Fibroblast of lung (primary cell): ENCODE measurements at places on chromosomes 1 and 21.

- H3K4me1 ChIP-seq: peaks cover 18% of the 10 kb centered on the region
- no peaks in the 10 kb centered on the region for H3K27me3 ChIP-seq
- H3K36me3 ChIP-seq: no peaks in the 10 kb centered on the region
- H3K4me3 ChIP-seq: peak overlapping the region; percentile 24
Observed at GRCh38 chr1:153790966-153791647, 15.9 kb downstream of the SLC27A3 start.

- H3K36me3 ChIP-seq: no peaks in the 10 kb centered on the region
- H3K27ac ChIP-seq: no peak overlapping the region
- peaks cover 69% of the 10 kb centered on the region for H3K27me3 ChIP-seq
- peaks cover 9% of the 10 kb centered on the region for H3K4me1 ChIP-seq
- DNase-seq: no peak
Observed at GRCh38 chr1:119005724-119006405, 17.7 kb upstream of the TBX15 start.

- no peaks in the 10 kb centered on the region for H3K36me3 ChIP-seq
- no peaks in the 10 kb centered on the region for H3K27me3 ChIP-seq
- H3K27ac ChIP-seq: no peak overlapping the region
- no peaks in the 10 kb centered on the region for H3K4me1 ChIP-seq
Observed at GRCh38 chr1:92791487-92792066, 6.7 kb upstream of the EVI5 start.

- H3K27ac ChIP-seq: no peak overlapping the region
- H3K4me1 ChIP-seq: peaks cover 3% of the 10 kb centered on the region
- H3K27me3 ChIP-seq: no peaks in the 10 kb centered on the region
- no peak for DNase-seq
- no peaks in the 10 kb centered on the region for H3K36me3 ChIP-seq
Observed at GRCh38 chr1:213124590-213124989, 73.5 kb downstream of the RPS6KC1 start.

GRCh38 chr1:25631750-25632485, 15.3 kb downstream of the MAN1C1 start:
- no peak for DNase-seq
- no peaks in the 10 kb centered on the region for H3K27me3 ChIP-seq
- no peak overlapping the region for H3K27ac ChIP-seq
- no peak overlapping the region for H3K4me3 ChIP-seq
- H3K4me1 ChIP-seq: no peaks in the 10 kb centered on the region

GRCh38 chr1:7922301-7922700, 18.3 kb downstream of the TNFRSF9 start:
- H3K4me3 ChIP-seq: no peak overlapping the region
- no peaks in the 10 kb centered on the region for H3K27me3 ChIP-seq
- no peak overlapping the region for H3K27ac ChIP-seq
- H3K4me1 ChIP-seq: no peaks in the 10 kb centered on the region
- H3K36me3 ChIP-seq: no peaks in the 10 kb centered on the region

GRCh38 chr1:156612666-156613065, 6.5 kb upstream of the HAPLN2 start:
- no peak overlapping the region for H3K27ac ChIP-seq
- no peaks in the 10 kb centered on the region for H3K36me3 ChIP-seq
- no peak overlapping the region for H3K4me3 ChIP-seq
- H3K4me1 ChIP-seq: no peaks in the 10 kb centered on the region
- no peak for DNase-seq
- peaks cover 13% of the 10 kb centered on the region for H3K27me3 ChIP-seq

- H3K27me3 ChIP-seq: no peaks in the 10 kb centered on the region
- peak; percentile 65 for DNase-seq
- H3K36me3 ChIP-seq: no peaks in the 10 kb centered on the region
Observed at GRCh38 chr1:147389532-147390184, 147.2 kb downstream of the CHD1L start.

DNA sequence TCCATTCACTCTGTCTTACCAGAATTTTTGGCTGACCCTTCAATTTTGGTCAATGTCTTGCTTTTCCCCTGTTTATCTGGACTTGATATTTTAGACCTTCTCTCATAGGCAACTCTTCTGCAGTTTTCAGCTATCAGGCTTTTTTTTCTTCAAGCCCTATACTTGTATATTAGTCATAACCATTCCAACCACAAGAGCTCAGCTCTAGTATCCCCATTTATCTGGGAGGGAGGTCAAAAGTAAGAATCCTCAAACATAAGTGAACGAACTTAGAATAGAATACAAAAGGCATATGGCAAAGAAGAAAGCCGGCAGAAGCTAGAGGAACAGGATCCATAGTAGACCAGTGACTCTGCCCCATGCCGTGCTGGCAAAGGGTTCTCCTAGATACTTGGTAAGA, 45.9 kb upstream of the TNFSF4 start:
- H3K27ac ChIP-seq: no peak overlapping the region
- DNase-seq: peak; percentile 54
- no peaks in the 10 kb centered on the region for H3K27me3 ChIP-seq
- no peaks in the 10 kb centered on the region for H3K36me3 ChIP-seq
- H3K4me3 ChIP-seq: no peak overlapping the region
- H3K4me1 ChIP-seq: no peaks in the 10 kb centered on the region

DNA sequence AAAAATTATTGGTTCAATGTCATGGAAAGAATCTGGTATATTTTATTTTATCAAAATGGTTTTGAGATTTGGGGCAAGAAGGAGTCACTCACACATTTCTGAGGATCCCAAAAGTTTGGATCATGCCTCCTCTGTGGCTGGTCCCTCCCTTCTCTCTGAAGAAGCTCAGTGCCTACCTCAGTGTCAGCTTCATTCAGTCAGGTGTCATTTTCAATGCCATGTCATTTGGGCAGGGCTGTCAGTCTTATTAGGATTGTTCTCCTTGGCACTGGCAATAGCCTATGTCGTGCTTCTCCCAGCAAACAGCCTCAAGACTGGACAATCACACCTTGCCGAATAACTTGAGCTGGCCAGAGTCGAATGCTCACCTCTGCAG, 264.5 kb upstream of the CAMK1G start:
- no peaks in the 10 kb centered on the region for H3K36me3 ChIP-seq
- DNase-seq: no peak
- H3K4me1 ChIP-seq: no peaks in the 10 kb centered on the region
- no peak overlapping the region for H3K4me3 ChIP-seq

GRCh38 chr1:192252776-192253175, 64.0 kb upstream of the RGS21 start:
- H3K4me1 ChIP-seq: no peaks in the 10 kb centered on the region
- no peaks in the 10 kb centered on the region for H3K36me3 ChIP-seq
- H3K4me3 ChIP-seq: no peak overlapping the region
- H3K27ac ChIP-seq: no peak overlapping the region
- peak; percentile 8 for DNase-seq

GRCh38 chr1:3163356-3163755, 94.4 kb downstream of the PRDM16 start:
- H3K27me3 ChIP-seq: no peaks in the 10 kb centered on the region
- DNase-seq: no peak
- no peak overlapping the region for H3K4me3 ChIP-seq
- no peaks in the 10 kb centered on the region for H3K36me3 ChIP-seq
- H3K27ac ChIP-seq: no peak overlapping the region

- DNase-seq: peak; percentile 2
- no peaks in the 10 kb centered on the region for H3K27me3 ChIP-seq
- H3K36me3 ChIP-seq: no peaks in the 10 kb centered on the region
Observed at GRCh38 chr1:60428127-60428526, 354.6 kb upstream of the C1orf87 start.

DNA sequence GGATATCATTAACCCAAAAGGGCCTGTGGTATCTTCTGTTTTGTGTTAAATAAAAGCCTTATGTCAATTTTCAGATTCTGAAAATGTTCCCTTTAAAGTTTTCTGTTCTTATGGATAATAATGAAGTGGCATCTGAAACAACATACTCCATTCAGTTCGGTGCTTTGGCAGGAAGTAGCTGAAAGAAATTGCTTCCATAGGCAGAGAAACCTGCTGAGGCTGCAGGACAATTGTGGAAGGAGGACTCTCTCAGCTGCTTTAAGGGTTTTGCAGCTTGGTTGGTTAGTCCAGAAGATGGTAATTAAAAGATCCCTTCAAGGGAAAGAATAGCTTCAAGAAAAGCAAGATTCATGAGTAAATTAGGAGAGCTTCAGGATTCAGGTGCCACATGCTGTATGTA, 30.5 kb upstream of the NRIP1 start:
- no peaks in the 10 kb centered on the region for H3K27me3 ChIP-seq
- H3K36me3 ChIP-seq: no peaks in the 10 kb centered on the region
- H3K4me3 ChIP-seq: no peak overlapping the region
- no peaks in the 10 kb centered on the region for H3K4me1 ChIP-seq
- H3K27ac ChIP-seq: no peak overlapping the region
- DNase-seq: no peak

DNA sequence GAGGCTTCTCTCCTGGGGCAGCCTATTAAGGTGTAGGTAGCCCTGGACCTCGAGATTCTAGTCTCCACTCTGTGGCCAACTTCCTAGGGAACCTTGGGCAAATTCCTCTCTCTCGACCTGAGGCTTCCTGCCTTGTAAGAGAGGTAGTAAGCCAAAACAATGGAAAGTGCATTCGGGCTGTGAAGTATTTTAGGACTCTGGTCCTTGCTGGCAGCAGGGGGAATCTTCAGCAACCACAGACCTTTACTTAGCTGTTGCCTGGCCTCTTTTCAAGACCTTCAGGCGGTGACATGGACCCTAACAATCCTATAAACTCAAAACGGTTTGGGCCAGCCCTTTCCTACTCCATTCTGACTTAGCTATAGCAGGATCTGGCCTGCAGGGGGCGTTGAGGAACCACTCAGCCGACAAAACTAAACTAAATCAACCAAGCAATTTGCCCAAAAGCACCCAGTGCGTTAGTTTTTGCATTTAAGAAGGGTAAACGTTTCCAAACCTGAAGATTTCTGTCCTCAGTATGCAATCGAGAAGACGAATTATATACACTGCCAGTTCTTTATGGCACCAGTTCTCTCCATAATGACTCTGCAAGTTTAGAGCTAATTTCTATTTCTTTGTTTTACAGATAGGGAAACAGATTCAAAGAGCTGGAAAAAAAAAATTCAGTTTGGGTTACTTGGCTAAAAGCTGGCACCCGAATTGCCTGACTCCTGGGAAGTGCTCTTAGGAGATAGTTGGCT, 10.9 kb upstream of the SESN2 start:
- peak; percentile 68 for DNase-seq
- H3K4me1 ChIP-seq: peaks cover 12% of the 10 kb centered on the region
- H3K36me3 ChIP-seq: no peaks in the 10 kb centered on the region

- no peaks in the 10 kb centered on the region for H3K4me1 ChIP-seq
- H3K27me3 ChIP-seq: peaks cover 9% of the 10 kb centered on the region
- no peak overlapping the region for H3K27ac ChIP-seq
Observed at GRCh38 chr1:182669266-182669665, 15.1 kb downstream of the RGS8 start.

DNA sequence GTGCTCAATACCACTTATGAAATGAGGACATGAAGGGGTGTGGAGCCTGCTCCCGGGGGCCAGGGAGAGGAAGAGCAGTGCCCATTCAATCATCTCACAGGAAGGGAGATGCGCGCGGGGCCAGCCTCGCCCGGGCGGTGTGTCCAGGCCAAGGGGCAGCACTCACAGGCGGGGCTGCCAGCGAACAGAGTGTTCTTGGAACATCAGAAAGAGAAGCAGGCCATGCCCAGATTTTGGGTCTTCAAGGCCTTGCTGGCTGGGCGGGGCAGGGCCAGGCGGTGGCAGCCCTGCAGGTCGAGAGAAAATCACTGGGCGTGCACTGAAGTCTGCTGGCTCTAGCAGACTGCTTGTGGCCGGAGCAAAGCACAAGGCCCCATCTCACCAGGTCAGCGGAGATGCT, 168.6 kb downstream of the PRDM16 start:
- H3K27me3 ChIP-seq: no peaks in the 10 kb centered on the region
- no peak overlapping the region for H3K27ac ChIP-seq
- no peak overlapping the region for H3K4me3 ChIP-seq
- DNase-seq: no peak
- no peaks in the 10 kb centered on the region for H3K4me1 ChIP-seq
- H3K36me3 ChIP-seq: no peaks in the 10 kb centered on the region

- H3K27ac ChIP-seq: no peak overlapping the region
- no peaks in the 10 kb centered on the region for H3K27me3 ChIP-seq
- H3K4me1 ChIP-seq: no peaks in the 10 kb centered on the region
- DNase-seq: no peak
- no peaks in the 10 kb centered on the region for H3K36me3 ChIP-seq
Observed at GRCh38 chr1:116529199-116529631, 41.6 kb downstream of the CD58 start.

- no peaks in the 10 kb centered on the region for H3K36me3 ChIP-seq
- H3K4me1 ChIP-seq: no peaks in the 10 kb centered on the region
- no peak overlapping the region for H3K27ac ChIP-seq
- no peaks in the 10 kb centered on the region for H3K27me3 ChIP-seq
- H3K4me3 ChIP-seq: no peak overlapping the region
Observed at GRCh38 chr21:27804515-27804914, 837.6 kb upstream of the ADAMTS5 start.

GRCh38 chr1:47906009-47906432, 91.2 kb downstream of the TRABD2B start:
- no peak overlapping the region for H3K27ac ChIP-seq
- no peak for DNase-seq
- H3K4me1 ChIP-seq: no peaks in the 10 kb centered on the region
- H3K27me3 ChIP-seq: no peaks in the 10 kb centered on the region
- H3K36me3 ChIP-seq: no peaks in the 10 kb centered on the region

GRCh38 chr1:92817986-92818764, 13.7 kb upstream of the RPL5 start:
- H3K27ac ChIP-seq: no peak overlapping the region
- DNase-seq: peak; percentile 62
- no peak overlapping the region for H3K4me3 ChIP-seq
- H3K4me1 ChIP-seq: no peaks in the 10 kb centered on the region
- no peaks in the 10 kb centered on the region for H3K27me3 ChIP-seq
- no peaks in the 10 kb centered on the region for H3K36me3 ChIP-seq

- DNase-seq: no peak
- H3K4me1 ChIP-seq: peaks cover 2% of the 10 kb centered on the region
- no peak overlapping the region for H3K27ac ChIP-seq
Observed at GRCh38 chr21:46157396-46157986, 2.1 kb upstream of the FTCD start.

GRCh38 chr1:4724695-4725250, 70.4 kb downstream of the AJAP1 start:
- no peaks in the 10 kb centered on the region for H3K27me3 ChIP-seq
- H3K4me3 ChIP-seq: no peak overlapping the region
- no peaks in the 10 kb centered on the region for H3K36me3 ChIP-seq
- no peak overlapping the region for H3K27ac ChIP-seq
- H3K4me1 ChIP-seq: no peaks in the 10 kb centered on the region
- no peak for DNase-seq

GRCh38 chr1:185468626-185469025, 151.6 kb upstream of the IVNS1ABP start:
- no peak overlapping the region for H3K27ac ChIP-seq
- DNase-seq: no peak
- H3K4me1 ChIP-seq: no peaks in the 10 kb centered on the region
- no peaks in the 10 kb centered on the region for H3K36me3 ChIP-seq
- no peak overlapping the region for H3K4me3 ChIP-seq
